NK-92 treated with Interleukin-12 subunit alpha and Interleukin-12 subunit beta, amount 100 ng/mL, for 24 hours (cell line): ENCODE measurements at places on chromosomes 6 and 20.

DNA sequence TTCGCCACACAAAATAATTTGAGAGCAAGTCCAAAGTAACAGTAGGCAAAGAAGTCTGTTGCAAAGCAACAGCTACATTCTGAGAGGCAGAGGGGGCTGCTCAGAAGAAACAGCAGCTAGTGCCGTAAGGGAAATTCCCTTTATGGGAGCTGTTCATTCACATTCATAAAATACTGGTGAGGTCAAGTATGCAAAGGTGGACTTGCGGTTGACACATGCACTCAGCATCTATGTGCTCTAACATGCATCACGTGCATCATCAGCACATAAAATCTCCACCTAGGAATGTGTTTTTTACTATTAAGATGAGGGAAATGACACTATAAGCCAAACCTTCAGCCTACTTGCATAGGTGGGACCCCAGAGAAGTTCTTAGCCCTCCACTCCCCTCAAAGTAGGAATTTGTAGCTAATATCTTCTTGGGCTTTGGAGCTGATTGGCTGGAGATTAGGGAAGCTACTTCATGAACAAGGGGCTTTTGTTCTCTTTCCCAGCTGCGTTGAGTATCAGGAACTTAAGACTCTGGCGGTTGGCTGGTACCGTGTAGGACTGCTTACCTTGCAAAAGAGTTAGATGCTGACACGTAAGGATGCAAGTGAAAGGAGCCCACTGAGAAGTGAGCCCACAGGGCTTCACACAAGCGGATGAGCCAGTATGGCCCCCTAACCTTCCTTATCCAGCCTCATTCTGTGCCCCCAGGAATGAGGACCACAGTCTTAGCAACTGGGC lies 12.4 kb downstream of the CST3 start:
- DNase-seq: no peak

- DNase-seq: no peak
These were observed 117.4 kb upstream of the SLC24A3 start for GRCh38 chr20:19094959-19095541.

DNA sequence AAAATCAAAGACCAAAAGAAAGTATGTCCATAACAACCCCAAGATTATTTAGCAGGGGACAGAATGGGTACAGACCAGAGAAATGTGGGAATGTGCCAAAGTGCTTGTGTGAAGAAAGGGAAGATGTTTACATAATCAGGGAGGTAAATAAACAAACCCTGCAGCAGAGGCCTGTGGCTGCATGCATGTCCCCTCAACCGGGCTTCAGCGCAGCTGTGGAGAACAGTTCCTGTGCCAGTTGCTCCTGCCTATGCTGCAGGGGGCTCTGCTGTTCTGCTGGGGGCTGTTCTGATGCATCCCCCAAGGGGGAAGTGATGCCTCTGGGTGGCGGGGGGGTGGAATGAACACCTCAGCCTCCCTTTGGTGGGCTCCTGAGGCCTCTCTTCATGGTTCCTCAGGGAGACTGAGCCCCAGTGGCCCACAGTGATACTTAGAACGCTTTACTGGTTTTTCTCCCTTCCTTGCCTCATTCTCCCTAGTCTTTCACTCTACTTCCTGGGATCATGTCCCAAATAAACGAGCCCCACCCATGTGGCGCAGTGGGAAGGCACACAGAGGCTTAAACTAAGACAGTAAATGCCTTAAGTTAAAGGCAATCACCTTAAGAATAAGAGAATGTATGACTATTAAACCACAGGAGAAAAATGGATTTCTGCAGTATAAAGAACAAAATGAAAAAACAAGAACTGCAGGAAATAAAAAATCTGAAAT lies 23.0 kb downstream of the RAB23 start:
- DNase-seq: no peak

GRCh38 chr20:25738198-25738597 lies 41.5 kb upstream of the ZNF337 start:
- no peak for DNase-seq

DNA sequence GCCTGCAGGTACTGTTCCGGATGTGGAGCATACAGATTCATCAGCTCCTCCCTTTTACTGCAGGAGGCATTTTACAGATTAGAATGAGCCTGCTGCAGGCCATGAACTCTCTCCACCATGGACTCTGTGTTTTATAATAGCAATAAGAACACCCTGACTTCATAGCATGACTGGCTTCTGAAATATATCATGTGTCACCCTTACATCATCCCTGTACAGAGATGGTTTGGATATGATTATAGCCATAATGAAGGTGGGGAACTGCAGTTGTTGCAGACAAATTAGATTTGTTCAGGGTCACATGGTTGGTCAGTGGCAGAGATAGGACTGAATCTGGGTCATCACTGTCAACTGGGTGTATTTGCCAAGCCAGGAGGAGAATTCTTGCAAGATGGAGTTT lies 100.7 kb downstream of the FOXO3 start:
- DNase-seq: no peak

- no peak for DNase-seq
These were observed 37.5 kb downstream of the DLL1 start for GRCh38 chr6:170253226-170253909.

DNA sequence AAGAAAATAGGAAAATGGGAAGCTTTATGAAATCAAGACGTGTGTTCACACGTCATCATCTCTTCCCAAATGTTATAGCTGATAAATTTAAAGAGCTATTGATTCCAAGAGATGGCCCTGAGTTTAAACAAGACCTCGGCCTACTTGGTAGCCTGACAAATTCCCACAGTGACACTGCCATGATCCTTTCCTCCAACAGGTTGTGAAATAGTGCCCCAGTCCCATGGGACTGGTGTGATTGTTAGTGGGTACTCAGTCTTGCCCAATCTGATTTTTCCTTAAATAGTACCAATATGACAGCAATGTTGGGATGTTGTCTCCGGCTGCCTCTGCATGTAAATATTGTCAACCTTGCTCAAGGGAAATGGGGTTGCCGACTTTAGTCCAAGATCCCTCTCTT lies 34.5 kb downstream of the RIOK1 start:
- no peak for DNase-seq

- no peak for DNase-seq
These were observed 84.6 kb downstream of the TRDN start for GRCh38 chr6:123551939-123552707.
